ENCODE measurements at places on chromosomes 2 and 18.

GRCh38 chr2:72757177-72757775 lies 68.6 kb downstream of the EXOC6B start:
- DNase-seq, result no peak

GRCh38 chr2:212523756-212524155 lies 14.8 kb downstream of the ERBB4 start:
- no peak for DNase-seq

- DNase-seq, result no peak
Observed at GRCh38 chr2:11568436-11568835, 34.6 kb downstream of the GREB1 start.

- DNase-seq, result no peak
Observed at GRCh38 chr2:66531155-66531554, 96.2 kb downstream of the MEIS1 start.

DNA sequence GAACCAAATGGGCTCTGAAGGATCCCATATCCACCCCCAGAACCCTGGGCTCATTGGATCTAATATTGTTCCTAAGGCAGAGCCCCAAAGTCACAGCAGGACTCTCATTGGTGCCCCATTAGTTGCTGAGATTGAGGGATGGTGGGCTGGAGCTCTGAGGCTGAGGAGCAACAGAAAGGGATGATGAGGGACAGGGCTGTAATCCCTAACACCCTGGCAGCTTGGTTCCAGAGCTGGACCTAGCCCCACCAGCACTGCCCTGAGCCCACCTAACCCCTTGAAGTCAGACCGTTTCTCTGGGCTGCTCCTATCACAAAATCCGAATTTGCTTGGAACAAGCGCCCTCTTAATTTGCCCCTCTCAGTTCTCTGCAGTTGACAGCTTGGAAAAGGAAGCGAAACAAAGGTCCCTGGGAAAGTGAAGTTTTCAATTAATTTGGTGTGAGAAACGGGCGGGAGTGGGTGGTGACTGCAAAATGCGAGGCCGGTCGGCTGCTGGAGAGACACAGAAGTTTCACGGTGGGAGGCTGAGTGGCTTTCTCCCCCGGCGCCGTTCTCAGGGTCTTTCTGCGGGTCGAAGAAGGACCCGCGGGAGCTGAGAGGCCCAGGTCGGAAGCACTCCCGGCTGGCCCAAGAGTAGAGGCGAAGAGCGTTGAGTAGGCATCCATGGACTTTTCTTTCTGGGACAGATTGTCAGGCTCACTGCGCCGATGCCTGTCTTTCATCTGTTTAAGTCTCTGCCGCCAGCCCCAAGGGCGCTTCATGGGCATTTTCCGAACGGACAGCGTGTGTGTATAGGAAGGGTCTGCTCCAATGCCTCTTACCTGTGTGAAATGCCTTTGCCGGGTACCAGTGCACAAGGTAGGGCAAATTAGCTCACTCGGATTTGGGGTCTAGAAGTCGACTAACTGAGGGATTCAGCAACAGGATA lies 927 bp upstream of the HOXD13 start:
- no peak for DNase-seq

- DNase-seq, result no peak
Observed at GRCh38 chr2:65539633-65540032, 107.2 kb upstream of the SPRED2 start.

DNA sequence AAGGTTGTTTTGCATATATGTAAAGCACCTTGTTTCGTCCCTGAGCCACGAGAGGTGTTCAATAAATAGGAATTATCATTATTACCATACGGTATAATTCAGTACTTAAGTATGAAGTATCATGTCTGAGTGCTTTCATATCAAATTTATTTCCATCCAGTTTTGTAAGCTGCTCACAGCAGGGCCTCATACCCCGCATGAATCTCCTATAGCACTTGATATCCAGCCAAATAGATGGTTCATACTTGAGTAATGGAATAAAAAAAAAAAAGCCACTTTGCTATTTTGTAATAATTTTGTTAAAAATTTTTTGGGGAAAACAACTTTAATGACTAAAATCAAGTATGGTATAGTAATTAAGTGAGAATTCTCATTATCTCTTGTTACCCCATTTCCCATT lies 160.8 kb upstream of the NOSTRIN start:
- no peak for DNase-seq
